HFFc6 (cell line): ENCODE measurements at places on chromosomes 12 and 14.
A peak's percentile ranks its signal among the peaks of the same experiment; 100 is the strongest.

- DNase-seq = no peak
Measured at GRCh38 chr14:20564501-20564997, 3.7 kb upstream of the RNASE9 start.

GRCh38 chr12:117738233-117738632 lies 230.6 kb downstream of the KSR2 start:
- no peak for DNase-seq

DNA sequence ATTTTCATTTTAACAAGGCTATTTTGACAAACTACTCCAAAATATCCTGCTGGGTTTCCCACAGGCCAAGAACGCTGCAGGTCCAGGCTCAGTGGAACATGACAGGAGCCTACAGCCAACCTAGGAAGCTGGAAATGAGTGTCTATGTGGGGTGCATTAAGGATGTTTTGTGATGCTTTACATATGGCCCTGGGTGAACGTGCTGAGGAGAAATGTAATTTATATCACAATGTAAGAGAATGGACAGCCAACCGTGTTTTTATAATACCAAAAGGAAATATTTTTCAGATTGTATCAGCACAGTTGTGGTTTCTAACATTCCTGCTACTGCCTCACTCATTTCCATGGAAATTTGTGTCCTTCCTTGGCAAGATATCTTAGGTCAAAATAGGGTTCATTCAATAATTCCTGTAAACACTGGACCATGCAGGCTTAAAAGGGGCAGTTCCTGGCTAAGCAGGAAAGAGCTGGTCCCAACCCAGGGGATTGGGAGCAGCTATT lies 51.5 kb downstream of the ST8SIA1 start:
- DNase-seq = peak; percentile 63

DNA sequence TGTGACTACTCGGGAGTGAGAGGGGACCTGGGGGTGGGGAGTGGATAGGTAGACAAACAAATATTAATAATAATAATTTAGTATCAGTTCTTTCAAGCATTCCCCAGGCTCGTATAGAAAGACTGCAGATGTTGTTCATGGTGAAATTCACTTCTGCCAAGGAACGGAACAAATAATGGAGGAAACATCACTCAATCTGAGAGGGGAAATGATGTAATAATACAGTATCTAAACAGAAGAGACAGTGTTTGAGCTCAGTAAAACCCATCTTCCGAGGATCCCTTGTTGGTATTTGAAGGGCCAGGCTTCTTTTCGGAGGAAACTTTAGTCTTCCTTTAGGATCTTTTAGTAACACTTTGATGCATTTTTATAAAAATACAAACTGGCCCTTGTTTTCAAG lies 114.2 kb downstream of the KCNK10 start:
- no peak for DNase-seq

DNA sequence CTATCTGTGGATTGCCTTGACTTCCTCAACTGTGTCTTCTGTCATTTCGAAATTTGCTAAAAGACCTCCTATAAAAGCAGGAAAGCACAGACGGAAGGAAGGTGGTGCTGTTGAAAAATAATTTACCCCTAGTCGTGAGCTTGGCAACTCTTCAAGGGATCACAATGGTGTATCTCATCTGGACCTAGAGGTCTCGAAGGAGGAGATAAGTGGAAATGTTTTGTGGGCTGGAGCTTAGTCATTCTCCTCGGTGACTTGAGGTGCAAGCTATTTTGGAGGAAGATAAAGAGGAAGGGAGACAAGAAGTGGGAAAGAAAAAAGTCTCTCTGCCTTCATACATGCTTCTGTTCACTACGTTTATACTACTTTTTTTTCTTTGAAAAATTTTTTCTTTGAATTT lies 89.9 kb downstream of the FLRT2 start:
- DNase-seq = no peak

DNA sequence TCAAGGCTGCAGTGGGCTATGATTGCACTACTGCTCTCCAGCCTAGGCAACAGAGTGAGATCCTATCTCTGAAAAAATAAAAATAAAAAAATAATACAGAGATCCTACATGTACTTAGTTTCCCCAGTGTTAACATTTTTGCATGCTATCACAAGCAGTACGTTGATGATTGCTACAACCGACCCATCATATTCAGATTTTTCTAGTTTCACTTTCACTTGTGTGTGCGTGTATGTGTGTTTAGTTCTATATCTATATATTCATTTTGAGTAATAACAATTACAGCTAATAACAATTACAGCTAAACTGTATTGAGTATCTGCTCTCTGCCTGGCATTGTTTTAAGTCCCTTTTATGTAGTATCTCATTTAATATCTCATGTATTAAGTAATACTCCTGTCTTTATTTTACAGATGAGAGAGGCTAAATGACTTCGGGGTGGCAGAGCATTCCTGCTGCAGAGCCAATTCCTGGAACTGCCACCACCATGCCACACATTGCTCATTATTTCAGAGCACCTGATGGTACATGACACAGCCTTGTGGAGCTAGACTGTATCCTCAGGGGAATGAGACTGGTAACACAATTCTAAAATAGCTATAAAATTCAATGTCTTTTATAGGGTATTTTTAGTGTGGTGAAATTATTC lies 153.1 kb downstream of the BCAT1 start:
- no peak for DNase-seq

DNA sequence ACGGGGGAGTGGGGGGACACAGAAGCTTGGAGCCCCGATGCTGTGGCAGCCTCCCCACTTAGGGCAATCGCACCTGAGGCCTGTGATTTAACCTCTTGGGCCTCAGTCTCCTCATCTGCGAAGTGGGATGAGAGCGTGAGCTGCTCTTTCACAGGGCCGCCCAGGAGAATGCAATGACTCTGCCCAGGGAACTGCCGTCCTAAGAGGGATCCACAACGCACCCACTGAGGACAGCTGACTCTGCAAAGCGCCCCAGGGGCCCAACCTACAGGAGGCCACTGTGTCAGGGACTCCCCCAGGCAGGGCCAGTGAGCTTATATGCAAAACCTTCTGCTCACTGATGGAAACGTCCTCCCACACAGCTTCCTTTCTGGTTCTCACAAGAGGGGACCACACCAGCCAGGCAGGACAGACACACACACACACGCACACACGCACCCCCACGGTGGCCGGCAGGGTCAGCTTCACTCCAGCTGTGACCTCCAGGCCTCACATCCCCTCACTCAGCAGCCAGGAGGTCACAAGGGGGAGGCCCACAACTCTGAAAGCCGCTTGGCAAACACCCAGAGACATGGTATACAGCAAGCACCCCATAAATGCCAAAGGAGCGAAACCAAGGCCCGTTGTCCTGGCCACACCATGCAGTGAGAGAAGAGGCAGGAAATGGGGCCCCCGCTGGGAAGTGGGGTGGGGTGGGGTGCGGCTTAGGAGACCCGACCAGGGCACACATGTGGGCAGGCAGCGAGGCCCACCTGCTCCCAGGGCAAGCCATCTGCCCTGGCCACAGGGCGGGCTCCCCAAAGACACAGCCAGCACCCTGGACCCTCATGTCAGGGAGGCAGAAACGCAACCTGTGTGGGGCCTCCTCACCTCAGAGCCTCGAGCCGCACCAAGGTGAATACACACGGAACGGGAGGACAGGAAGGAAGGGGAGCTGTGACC lies 73.3 kb downstream of the NCOR2 start:
- DNase-seq = no peak

GRCh38 chr12:91098941-91099340 lies 12.4 kb downstream of the LUM start:
- DNase-seq = peak; percentile 84

GRCh38 chr14:99176156-99176945 lies 95.6 kb downstream of the BCL11B start:
- no peak for DNase-seq

- peak; percentile 84 for DNase-seq
Measured at GRCh38 chr12:54259194-54260011, 20.5 kb downstream of the CBX5 start.

- DNase-seq = peak; percentile 74
Measured at GRCh38 chr12:27922531-27923139, 49.9 kb downstream of the PTHLH start.

GRCh38 chr14:50095895-50096294 lies 20.5 kb downstream of the VCPKMT start:
- DNase-seq = no peak

DNA sequence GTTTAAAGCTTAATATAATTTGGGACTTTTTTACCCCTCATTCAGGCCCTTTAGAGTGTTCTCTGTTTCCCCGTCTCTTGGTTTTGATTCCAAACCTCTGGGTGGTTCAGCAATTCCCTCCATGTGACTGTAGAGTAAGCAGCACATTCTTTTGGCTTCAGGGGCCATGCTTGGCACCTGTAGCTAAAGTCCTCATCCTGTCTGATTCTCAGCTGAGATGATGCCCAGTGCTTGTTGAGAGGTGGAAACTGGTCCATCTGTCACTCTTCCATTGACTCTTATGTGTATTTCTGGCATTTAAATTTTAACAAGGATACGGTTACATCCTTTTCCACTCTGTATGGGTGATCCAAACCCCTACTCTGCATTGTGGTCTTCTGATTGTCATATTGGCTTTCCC lies 127.1 kb downstream of the DIO2 start:
- DNase-seq = no peak

GRCh38 chr12:77377116-77377515 lies 311.7 kb upstream of the E2F7 start:
- DNase-seq = no peak

- DNase-seq = no peak
Measured at GRCh38 chr12:38268612-38269011, 48.0 kb upstream of the ALG10B start.

GRCh38 chr12:91483471-91483985 lies 300.9 kb upstream of the DCN start:
- DNase-seq = no peak

GRCh38 chr12:110917961-110918360 lies 2.4 kb downstream of the MYL2 start:
- DNase-seq = no peak

GRCh38 chr14:99431986-99432385 lies 48.7 kb downstream of the SETD3 start:
- DNase-seq = no peak

DNA sequence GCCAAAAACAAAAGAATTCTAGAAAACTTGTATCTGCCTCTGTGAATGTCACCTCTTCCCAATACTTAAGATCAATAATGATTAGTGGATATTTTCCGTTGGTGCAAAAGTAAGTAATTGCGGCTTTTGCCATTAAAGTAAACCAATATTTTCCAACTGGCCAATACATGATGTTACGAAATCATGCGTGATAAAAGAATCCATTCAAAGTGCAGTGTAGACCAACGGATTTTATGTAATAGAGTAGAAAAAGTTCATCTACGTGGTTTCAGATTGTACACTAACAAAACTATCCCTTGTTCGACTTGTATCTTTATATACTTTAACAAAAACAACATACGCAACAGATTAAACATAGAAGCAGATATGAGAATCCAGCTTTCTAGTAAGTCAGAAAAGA lies 626 bp upstream of the ZNF268 start:
- DNase-seq = no peak

DNA sequence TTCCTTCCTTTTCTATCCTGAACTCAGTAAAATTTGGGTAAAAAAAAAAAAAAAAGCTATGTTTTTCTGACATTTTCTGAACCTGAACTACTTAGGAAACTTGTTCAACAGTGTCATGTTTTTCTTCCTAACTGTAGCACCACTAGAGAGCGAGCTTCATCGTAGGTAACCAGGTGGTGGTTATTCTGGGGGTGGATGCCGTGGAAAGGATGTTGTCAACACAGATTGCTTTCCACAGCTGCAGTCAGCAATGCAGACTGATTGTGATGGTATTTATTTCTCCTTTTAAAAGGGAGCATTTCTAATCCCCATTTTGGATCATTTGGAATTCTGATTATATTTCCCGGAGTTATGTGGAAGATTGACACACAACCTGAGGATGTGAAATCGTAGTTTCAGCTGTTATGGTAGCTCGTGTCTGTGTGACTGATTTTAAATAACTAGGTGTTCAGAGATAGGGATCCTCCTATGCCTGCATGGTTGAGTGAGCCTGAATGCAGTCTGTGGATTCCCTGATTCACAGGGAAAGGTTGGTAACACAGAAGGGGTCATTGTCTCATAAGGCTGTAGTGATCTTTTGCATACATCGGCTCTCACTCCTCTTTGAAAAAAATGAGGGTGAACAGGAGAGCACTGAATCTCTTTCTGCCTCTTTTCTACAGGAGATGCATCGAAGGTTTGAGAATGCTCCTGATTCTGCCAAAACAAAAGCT lies 113.2 kb downstream of the ERC1 start:
- DNase-seq = no peak

- DNase-seq = no peak
Measured at GRCh38 chr12:100473050-100473715, 483 bp upstream of the NR1H4 start.

- DNase-seq = no peak
Measured at GRCh38 chr14:88522393-88522792, 32.4 kb downstream of the PTPN21 start.

GRCh38 chr14:24298892-24299254 lies 707 bp downstream of the DHRS1 start:
- DNase-seq = peak; percentile 96

- DNase-seq = no peak
Measured at GRCh38 chr12:49041881-49042484, 18.6 kb downstream of the KMT2D start.

- DNase-seq = no peak
Measured at GRCh38 chr14:55874785-55875184, 243.4 kb upstream of the PELI2 start.

DNA sequence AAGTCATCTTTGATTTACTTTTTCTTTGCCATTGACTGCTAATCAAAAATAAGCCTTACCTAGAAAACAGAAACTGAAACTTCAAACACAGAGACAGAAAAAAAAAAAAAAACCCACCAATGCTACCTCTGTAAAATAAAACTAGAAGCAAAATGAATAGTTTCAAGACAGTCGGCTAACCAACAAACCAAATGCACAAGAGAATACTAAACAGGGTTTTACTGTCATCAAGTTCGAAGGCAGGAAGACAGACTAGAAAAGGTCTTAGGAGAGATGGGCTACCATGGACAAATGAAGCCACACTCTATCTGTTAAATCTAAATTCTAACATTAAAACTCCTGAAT lies 59.5 kb downstream of the SEL1L start:
- no peak for DNase-seq

DNA sequence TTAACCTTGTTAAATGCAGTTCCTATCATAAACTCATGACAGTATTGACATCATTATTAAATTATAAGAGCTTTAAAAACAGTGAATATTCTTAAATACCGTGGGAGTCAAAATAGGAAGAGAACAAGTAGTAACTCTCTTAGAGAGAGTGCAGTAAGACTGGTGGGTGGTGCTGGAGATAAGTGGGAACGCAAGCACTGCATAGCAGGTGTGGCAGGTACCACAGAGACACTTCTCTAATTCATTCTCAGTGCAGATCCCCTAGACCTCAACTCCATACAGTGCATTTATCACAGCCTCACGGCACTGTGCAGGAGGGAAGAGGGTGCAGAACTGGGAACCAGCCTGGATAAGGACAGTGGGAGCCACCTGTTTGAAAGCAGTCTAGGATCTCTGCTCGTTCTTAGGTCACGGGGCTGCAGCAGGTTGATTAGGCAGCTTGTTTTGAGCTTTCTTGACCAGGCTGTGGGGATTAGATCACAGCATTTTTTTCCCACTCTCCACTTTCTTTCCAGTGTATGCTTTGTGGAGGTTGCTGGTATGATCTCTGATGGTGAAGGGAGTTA lies 165.6 kb downstream of the PRKCH start:
- DNase-seq = no peak

GRCh38 chr12:131147894-131148293 lies 194.2 kb downstream of the ADGRD1 start:
- no peak for DNase-seq

- DNase-seq = no peak
Measured at GRCh38 chr14:72478471-72478893, 415.4 kb downstream of the DPF3 start.

- DNase-seq = no peak
Measured at GRCh38 chr14:63342371-63342770, 23.6 kb upstream of the GPHB5 start.

- no peak for DNase-seq
Measured at GRCh38 chr12:116598311-116599284, 39.4 kb downstream of the MAP1LC3B2 start.
